ENCODE measurements at places on chromosomes 1 and 21. TPM values are rescaled to one million over a fixed set of nuclear protein-coding genes. Genes with fewer than 3 reads are reported as not detected.

GRCh38 chr21:25368531-25368930, 238.8 kb downstream of the MRPL39 start:
- no peak for DNase-seq

GRCh38 chr1:217528271-217528670, 102.6 kb downstream of the GPATCH2 start:
- no peak for DNase-seq

DNA sequence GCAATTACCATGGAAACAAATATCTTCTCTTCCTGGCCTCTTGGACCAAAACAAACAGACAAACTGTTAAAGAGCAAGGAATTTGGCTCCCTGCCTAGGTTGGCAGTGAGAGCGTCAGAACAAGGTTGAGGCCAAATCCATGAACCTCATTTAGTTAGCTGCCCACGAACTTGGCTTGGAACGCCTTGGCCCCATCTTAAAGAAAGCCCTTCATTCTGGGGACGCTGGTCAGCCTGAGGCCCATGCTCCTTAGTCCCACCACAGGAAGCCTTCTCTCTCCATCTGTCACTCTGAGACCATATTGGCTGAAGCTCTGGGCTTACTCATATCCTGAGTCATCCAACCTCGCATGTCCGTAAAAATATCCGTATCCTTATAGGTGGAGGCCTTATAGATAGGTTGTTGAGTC, 62.4 kb upstream of the DIRAS3 start:
- no peak for DNase-seq

DNA sequence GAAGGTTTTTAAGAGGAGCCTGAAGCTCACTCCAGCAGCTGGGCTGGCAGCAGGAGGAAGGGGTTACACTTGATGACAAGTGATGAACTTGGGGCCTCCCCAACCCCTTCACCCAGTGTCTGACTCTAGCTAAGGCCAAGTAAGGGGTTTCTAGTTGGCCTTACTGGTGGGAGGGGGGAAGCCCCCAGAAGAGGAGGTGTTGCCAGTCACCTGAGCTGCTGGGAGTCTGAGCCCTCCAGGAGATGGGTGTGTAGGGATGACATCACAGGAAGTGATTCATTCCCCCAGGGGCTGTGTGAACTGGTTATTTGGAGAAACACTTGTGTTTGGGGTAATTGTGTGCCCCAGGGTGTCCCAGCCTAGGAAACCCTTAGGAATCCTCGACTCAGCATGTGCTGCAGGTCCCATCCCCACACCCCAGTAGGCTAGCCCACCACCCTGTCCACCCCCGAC, 3.1 kb downstream of the PADI1 start:
- DNase-seq: no peak

- no peak for DNase-seq
These were observed 74.6 kb downstream of the CAMK2N1 start for GRCh38 chr1:20411196-20411980.

- no peak for DNase-seq
These were observed 43.6 kb downstream of the C21orf91 start for GRCh38 chr21:17775431-17776126.

- no peak for DNase-seq
These were observed 15.2 kb downstream of the H6PD start for GRCh38 chr1:9249534-9250410.

GRCh38 chr21:33514229-33514628, 22.7 kb upstream of the DNAJC28 start:
- no peak for DNase-seq

The IL23R gene
- polyA plus RNA-seq: not detected

The SPATA45 gene
- polyA plus RNA-seq: 1.5 TPM

The ARPC5 gene
- polyA plus RNA-seq: 162 TPM

The B3GALT2 gene
- 17.8 TPM for polyA plus RNA-seq

The DISP3 gene
- 2.1 TPM for polyA plus RNA-seq

The KRTAP10-8 gene
- not detected for polyA plus RNA-seq
